Stimulated activated CD4-positive, alpha-beta T cell treated with anti-CD3 and anti-CD28 coated beads, Interleukin-2, amount 100 ng/mL, for 48 hours (primary cell): ENCODE measurements at places on chromosomes 12 and 14.
A peak's percentile ranks its signal among the peaks of the same experiment; 100 is the strongest.

DNA sequence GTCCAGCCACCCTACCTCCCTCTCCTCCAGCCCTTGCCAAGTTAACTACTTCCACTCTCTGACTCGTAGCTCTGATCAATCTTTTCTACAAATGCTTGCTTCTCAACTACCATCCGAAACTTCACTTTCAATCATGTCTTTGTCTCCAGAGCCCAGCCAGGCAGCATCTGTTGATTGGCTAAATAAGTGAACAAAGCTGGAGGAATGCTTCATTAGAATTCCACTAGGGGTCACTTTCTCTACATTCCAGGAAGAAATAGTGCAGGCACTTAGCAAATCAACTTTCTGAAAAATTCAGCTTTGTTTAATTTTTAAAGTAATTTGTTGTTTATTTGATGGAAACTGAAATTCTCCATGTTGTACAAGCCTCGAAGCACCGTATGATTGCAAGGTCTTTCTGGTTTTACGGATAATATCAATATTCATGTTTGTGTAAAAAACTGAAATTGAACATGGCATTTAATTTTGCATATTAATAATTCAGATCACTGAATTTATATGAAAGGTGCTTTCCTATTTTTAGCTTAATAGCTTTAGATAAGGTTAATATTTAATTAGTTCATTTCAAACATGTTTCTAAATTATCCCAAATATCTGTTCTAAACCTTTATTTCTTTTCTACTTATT lies 32.4 kb upstream of the HELB start:
- DNase-seq = no peak

DNA sequence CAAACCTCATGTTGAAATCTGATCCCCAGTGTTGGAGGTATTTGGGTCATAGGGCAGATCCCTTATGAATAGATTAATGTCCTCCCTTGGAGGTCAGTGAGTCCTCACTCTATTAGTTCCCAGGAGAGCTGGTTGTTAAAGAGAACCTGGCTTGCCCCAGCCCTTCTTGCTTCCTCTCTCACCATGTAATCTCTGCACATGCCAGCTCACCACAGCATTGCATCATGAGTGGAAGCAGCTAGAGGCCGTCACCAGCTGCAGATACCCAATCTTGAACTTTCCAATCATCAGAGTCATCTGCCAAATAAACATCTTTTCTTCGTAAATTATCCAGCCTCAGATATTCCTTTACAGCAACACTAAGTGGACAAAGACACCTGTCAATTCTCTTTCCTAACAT lies 161.8 kb upstream of the IGF1 start:
- DNase-seq = no peak

DNA sequence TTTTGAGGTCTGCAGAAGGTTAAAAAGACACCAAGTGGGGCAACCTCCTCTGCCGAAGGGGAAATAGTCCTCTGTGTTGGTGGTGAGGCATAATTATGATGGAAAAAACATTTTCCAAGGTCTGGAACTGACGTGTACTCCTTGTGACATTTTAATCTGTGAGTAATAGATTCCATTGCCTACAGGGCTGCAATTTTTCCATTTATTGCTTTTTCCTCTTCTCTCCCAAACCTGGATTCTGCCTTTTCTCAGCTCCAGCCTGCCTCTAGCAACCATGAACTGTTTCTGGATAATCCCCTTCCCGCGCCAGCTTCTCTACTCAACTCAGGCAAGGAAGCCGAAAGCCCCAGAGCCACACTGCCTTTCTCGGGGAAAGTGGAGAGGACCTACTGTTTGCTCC lies 230.1 kb upstream of the PLXNC1 start:
- DNase-seq = no peak

GRCh38 chr12:24861766-24862540 lies 86.9 kb downstream of the BCAT1 start:
- no peak for DNase-seq

- peak; percentile 67 for DNase-seq
Observed at GRCh38 chr14:52553671-52554575, 1.3 kb downstream of the GPR137C start.

- no peak for DNase-seq
Observed at GRCh38 chr12:50506753-50507473, 2.1 kb downstream of the DIP2B start.

GRCh38 chr12:16606991-16607390 lies 1.0 kb upstream of the LMO3 start:
- no peak for DNase-seq

- peak; percentile 7 for DNase-seq
Observed at GRCh38 chr12:51482929-51483697, 58.5 kb downstream of the SLC4A8 start.

GRCh38 chr12:57626921-57627445 lies 6.0 kb downstream of the B4GALNT1 start:
- no peak for DNase-seq

GRCh38 chr14:76307786-76308780 lies 67.9 kb upstream of the ESRRB start:
- DNase-seq = no peak

DNA sequence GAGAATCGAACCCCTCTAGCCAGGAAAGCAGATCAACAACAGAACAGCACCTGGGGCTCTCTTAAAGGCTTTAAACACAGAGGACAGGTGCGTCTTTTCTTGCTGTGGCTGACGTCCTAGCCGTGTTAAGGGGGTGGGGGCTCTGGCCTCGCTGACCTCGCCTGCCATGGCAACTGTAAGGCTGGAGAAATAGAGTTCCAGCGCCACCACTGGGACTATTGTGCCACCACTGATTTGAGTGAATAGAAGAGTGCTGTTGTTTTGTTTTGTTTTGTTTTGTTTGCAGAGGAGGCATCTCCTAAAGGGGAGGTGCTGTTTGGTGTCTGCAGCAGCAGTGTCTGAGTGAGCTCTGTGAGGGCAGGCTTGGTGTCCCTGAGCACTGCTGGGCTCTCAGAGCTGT lies 34.2 kb upstream of the PRMT8 start:
- DNase-seq = no peak

DNA sequence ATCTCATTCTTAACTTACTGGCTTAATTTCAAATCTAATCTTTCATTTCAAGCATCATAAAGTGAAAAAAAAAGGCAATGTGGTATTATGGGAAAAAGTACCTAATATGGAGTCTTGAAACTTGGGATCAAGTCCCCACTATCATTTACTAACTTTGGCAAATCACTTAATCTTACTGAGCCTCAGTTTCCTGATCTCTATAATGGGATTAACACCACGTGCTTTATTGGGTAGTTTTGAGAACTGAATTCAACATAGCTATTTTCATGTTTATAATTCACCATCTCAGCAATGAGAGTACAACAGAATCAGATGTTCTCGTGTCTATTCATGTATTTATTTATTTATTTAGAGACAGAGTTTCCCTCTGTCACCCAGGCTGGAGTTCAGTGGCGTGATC lies 78.3 kb downstream of the NTN4 start:
- no peak for DNase-seq

DNA sequence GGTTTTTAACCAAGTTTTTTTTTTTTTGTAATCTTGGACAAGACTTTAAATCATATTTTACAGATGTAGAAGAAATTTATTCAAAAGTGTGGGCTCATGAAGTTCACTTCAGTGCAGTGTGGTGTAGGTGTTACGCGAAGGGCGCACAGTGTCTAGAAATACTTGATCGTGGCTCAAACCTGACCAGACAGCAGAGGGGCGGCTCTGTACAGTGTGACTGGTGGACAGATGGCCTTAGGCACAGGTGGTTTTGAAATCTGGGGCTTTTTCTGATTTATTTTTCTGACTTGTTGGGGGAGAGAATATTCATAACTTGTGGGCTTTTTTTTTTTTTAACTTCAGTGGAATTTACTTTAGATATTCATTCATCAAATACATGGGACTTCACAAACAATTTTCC lies 179.2 kb downstream of the PELI2 start:
- DNase-seq = no peak

DNA sequence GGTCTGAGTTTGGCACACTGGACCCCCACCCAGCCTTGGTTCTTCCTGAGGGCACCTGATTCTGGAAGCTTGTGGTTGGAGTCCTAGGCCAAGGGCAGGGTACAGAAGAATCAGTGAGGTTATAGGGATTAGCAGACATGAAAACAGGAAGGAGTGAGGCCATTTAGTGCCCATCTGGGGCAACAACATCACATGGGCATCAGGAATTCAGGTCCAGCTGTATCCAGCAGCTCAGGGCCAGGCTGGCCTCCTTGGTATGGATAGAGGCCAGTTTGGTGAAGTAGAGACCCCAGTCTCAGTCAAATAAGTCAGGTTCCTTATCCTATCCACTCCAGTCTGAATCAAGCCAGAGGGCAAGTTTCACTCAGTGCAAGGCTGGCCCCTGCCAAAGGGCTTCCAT lies 36.2 kb downstream of the RASAL1 start:
- DNase-seq = no peak
